ENCODE measurements at places on chromosomes 3 and 15.

GRCh38 chr3:186570096-186570940 is at the start of gene DNAJB11:
DNAJB11 (plus strand) TSS chr3:186570720; CDS start chr3:186570898, 178 bp downstream.
- peak; percentile 97 for DNase-seq

GRCh38 chr3:177994976-177995375 is 541.3 kb upstream of the KCNMB2 start:
- no peak for DNase-seq

DNA sequence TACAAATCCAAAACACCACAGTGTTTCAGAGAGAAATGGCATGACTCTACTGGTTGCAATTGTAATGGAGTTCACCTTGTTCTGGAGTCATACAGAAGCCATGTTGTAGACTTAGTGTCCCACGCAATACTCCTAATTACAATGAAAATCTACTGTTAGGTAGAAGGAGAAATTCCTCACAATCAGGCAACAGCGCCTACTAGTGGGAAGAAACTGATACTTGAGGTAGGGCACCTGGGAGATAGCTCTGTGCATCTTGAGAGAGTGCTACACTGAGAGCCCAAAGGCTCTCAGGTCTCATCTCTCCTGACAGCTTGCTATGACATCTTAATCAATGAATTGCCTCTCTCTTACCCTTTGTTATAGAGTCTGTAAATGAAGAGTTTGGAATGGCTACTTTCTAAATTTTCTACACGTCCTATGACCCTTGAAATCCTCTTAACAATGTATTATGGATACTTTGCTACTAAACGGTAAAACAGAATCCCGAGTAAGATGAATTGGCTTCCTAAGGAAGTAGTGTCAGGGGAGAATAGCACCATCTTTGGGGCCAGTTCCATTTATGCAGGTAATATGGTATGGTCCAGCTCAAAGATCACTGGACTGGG is 422.7 kb upstream of the TPRG1 start:
- DNase-seq, result peak; percentile 14

GRCh38 chr15:68391121-68391520 is 40.8 kb downstream of the ITGA11 start:
- no peak for DNase-seq

DNA sequence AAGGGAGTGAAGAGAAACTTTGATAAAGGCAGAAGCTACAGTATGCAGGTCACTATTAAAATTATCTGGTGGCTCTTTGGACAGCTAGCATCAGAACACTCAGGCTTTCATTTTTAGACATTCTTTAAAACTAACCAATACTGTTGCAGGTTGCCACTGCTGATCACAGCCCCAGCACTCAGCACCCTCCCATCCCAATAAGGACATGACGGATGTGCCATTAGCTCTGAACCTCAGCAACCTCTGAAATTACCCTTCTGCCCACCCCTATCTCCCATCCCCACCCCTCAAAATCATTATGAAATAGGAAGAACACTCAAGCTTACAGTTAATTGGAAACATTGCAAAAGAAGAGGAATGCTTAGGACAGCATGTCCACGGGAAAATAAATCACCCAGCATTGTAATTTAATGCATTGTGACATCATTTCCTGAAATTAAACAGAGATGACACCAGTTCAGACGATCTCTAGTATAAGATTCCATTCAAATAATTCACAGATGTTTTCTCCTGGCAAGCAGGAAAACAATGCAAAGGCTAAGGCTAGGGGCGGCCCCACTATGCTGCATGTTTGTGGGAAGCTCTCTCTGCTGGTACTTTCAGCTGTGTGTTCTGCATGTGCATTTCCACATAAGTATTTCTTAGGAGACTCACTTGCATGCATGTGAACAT is 71.6 kb downstream of the MEIS2 start:
- no peak for DNase-seq

DNA sequence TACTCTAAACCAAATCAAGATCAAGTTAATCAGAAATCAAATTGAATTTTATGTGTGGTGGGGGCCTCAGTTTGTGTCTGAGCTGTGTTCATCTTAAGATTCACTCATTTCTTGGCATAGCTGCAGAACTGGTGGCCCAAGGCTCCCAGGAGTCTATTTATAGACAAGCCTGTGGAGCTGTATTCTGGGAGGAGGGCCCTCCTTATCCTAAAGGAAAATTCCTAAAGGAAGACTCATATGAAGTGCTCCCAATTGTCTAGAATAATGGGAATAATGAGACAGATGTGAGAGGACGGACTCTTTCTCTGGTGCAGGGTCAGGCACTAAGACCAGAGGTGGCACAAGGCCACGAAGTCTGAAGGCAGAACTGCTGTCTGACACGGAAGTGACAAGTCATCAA is 38.9 kb downstream of the C3orf85 start:
- no peak for DNase-seq

GRCh38 chr3:126259411-126260391 is 79.3 kb upstream of the ALDH1L1 start:
- no peak for DNase-seq

DNA sequence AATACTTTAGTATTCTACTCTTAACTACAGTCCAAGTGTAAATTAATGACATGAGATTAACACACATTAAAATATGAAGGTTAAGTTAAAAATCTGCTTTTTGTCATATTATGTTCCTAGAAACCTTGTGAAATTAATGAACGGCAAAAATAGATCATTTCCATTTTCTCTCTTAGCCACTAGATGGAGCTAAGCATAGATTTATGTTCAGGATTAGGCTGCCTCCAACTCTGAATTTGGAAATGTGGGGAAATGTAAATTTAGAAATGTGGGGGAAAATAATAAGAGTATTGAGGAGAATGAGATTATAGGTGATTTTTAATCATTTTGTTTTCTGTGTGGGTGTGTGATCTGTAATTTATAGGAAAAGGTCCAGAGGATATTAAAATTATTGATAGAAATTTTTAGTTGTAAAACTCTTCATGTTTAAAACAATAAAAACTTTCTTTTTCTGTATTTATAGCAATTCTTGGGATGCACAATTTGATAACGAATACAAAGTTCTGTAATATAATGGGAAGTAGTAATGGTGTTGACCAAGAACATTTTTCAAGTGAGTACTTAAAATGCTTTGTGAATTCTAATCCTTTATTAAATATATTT is 59.2 kb downstream of the TMOD3 start:
- no peak for DNase-seq

DNA sequence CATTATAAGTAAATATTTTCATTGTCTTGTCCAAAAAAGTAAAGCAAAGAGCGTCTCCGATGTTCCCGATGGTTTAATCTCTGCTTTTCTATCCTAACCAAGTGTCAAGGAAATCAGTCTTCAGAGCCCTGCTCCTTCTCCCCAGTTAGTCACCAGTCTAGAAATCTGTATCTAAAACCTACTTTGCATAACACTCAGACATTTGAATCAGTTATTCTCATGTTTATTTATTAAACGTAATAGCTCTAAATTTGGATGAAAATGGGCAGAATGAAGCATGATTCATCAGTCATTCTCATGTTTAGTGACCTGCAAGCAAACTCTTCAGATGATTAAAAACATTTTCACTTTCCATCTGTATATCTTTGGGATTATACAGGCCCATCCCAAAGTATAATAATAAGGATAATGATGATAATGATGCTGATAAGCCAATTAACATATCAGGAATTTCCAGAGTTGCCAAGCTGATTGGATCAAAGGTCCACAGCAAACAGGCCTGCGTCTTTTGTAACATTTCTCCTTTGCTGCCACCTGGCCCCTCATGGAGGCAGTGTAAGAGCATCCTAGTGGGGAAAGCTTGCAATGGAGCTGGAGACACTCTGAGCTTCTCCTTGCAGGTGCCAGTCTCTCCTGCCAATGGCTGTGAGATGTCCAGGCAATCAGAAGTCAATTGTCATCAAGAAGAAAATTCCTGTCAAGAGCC is 273.9 kb downstream of the IGSF11 start:
- DNase-seq, result no peak

DNA sequence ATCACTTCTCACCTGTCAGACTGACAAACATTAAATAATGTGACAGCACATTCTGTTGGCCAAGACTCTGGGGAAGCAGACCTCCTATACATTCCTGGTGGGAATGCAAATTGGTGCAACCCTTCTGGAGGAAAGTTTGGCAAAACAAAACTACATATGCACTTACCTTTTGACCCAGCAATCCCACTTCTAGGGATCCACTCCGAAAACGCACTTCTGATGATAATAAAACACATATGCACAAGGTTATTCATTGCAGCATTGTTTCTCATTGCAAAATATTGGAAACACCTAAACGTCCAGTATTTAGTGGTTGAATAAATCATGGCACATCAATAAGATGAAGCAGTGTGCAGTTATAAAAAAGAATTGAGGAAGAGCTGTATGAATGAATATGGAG is 145.5 kb upstream of the ABHD17C start:
- DNase-seq, result no peak

DNA sequence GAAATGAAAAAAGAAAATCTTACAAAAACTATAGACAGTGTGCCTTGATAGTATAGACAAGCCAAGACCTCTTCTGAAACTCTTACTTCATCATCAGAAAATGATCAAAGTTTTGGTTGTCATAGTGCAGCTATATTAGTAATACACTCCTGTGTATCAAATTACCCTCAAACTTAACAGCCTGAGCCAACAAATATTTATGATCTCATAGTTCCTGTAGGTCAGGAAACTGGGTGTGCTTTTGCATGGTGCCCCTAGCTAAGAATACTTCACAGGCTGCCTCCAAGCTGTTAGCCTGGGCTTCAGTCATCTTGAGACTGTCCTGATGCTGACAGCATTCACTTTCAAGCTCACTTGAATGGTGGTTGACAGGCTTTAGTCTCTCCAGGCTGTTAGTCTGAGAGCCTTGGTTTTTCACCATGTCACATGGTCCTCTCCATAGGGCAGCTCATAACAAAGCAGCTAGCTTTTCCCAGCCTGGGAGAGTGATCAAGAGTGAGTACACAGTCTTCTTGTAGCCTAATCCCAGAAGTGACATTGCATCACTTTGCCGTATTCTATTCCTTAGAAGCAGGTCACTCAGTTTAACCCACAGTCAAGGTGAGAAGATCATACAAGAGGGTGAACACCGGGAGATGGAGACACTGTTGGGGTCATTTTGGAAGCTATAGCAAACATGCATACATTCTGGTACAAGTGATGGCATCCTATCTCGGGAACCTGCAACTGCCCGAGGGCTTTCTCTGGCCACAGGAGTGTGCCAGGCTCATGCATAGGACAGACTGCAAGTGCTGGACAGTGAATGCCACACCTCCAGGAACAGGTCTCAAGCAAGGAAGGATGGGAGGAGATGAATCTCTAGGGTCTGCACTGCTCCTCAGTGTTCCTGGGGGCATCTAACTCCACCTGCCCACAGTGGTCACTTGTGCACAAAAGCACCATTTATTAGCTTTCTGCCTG is 173.4 kb upstream of the CADPS start:
- no peak for DNase-seq

DNA sequence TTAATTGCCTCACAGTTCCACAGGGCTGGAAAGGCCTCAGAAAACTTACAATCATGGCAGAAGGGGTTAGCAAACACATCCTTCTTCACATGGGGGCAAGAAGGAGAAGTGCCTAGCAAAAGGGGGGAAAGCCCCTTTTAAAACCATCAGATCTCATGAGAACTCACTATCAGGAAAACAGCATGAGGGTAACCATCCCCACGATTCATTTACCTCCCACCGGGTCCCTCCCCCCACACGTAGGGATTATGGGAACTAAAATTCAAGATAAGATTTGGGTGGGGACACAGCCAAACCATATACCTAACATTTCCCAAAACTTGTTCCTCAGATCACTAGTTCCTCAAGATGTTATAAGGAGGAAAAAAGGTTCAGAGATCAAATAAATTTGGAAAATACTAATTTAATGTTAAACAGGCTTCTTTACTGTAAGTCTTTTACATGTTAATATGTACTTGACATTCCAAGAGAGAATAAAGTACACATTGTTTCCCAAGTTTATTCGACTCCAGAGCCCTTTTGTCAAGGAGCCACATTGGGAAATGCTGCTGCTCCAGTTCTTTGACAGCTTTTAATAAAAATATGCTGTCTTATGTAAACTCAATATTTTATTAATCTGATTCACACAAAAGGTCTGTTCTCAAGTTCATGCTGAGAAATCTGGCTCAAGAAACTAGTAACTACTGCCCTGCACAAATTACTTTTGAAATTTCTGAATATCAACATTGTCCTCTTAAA is 17.8 kb downstream of the HERC1 start:
- no peak for DNase-seq

- no peak for DNase-seq
Observed at GRCh38 chr3:114328345-114328744, 34.5 kb downstream of the TIGIT start.

DNA sequence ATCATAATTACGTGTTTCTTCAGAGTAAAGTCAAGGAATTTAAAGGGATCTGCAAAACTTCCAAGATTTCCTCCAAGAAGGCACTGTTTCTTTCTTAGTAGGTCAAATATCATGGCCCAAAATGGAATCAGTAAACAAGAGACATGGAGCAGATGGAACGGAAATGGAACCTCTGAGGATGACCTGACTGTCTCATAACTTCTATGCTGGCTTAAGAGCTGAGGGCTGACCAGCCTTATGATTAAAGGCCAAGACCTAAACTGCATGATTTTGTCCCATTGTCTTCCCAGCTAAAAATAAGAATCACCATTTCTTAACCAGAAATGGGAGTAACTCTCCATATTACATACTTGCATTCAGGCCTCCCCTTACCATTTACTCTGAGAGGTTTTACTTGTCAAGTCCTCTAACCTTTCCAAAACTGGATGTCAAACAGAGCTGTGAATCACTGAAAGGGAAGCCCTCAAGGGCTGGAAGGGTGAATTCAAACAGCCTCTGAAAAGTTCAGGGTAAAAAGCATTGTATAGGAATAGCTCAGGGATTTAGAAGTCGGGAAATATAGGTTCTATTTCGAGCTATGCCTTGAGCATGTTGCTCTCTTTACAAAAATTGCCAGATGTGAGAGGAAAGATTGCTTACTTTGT is 103.7 kb downstream of the MEIS2 start:
- DNase-seq, result no peak

- DNase-seq, result no peak
Observed at GRCh38 chr3:74119221-74119620, 494.5 kb upstream of the PDZRN3 start.

DNA sequence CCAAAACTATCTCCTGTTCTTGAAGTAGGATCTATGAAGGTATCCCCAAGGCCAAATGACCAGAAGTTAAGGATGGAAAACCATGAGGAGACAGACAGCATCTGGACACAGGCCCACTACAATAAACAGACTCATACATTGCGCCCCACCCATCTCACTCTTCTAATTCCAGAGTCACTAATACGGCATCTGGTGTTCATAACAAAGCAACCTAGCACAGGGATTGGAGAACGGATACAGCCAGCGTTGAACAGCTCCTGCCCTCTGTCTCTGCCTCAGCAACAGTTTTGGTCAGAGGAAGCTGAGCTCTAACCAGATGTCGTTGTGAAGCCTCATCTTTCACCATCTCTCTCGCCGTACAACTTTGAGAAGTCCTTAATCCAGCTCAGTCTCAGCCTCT is 44.5 kb upstream of the CCDC80 start:
- DNase-seq, result no peak

GRCh38 chr3:117104792-117105191 is 395.2 kb downstream of the TUSC7 start:
- no peak for DNase-seq

All from stimulated activated CD8-positive, alpha-beta memory T cell treated with anti-CD3 and anti-CD28 coated beads, Interleukin-7, amount 100 ng/mL, for 48 hours (primary cell).